Stimulated activated CD8-positive, alpha-beta memory T cell treated with anti-CD3 and anti-CD28 coated beads, Interleukin-4, amount 100 ng/mL, for 24 hours (primary cell): ENCODE measurements at places on chromosomes 7 and 10.

- no peak for DNase-seq
Observed at GRCh38 chr7:22300839-22301238, 56.1 kb downstream of the RAPGEF5 start.

DNA sequence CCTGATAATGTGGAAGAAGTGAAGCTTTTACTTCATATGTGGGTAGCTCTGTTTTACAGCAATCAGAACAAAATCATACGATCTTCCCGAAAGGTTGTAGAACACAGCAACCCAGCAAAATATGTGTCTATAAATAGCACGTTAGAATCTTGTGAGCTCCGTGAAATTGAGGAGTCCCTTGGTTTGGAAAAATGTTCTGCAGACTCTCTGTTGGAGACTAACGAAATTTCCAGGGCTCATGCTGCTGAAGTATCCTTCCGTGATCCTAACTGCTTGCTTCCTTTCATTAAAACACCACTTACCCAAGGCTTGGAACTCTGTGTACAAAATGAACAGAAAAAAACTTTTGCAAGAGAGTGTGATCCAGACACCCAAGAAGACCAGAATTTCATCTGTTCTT, 57.5 kb downstream of the TASOR2 start:
- no peak for DNase-seq

- DNase-seq = no peak
Observed at GRCh38 chr10:23079700-23080099, 15.7 kb upstream of the MSRB2 start.

GRCh38 chr7:16460789-16461493, 4.6 kb downstream of the SOSTDC1 start:
- no peak for DNase-seq

DNA sequence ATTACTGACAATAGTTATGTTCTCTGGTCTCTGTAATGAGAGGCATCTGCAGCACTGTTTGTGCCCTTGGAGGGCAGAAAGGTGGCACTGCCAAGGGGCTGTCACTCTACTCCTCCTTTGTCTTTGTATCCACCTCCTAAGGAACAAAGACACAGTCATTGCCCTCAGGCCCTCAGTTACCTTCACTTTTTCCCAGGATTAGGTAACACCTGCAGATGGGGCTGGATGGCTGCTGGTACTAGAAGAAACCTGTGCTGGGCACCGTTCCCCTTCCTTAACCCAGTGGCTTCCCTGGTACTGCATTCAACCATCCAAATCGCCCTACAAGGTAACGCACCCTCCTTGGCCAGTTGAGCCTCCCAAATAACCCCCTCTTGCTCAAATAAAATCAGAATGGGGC, 246.9 kb upstream of the NEBL start:
- no peak for DNase-seq

DNA sequence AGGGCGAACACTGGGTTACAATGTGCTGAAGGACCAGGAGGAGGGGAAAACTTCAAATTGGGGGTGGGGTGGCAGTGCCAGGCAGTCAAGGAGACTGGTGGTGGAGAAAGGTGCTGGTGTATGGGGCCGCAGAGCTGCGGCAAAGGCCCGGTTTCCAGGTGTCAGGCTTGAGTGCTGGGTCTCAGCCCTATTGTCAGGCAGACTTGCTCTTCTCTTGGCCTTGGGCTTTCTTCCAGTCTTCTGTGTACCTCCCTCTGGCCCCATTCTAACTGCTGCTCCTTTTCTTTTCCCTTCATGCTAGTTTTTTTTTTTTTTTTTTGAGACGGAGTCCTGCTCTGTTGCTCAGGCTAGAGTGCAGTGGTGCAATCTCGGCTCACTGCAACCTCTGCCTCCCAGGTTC, 51.0 kb downstream of the POLR3A start:
- DNase-seq = no peak

GRCh38 chr10:58993480-58994221, 182.8 kb upstream of the PHYHIPL start:
- DNase-seq = no peak

- DNase-seq = no peak
Observed at GRCh38 chr10:114855776-114856543, 34.4 kb downstream of the FHIP2A start.

- DNase-seq = no peak
Observed at GRCh38 chr7:39399458-39399857, 166.7 kb upstream of the YAE1 start.

- DNase-seq = no peak
Observed at GRCh38 chr10:45461034-45461433, 87.0 kb downstream of the ALOX5 start.
